Mesenchymal stem cell (in vitro differentiated cells and primary cell): ENCODE measurements at places on chromosomes 3 and 15.
A peak's percentile ranks its signal among the peaks of the same experiment; 100 is the strongest.

DNA sequence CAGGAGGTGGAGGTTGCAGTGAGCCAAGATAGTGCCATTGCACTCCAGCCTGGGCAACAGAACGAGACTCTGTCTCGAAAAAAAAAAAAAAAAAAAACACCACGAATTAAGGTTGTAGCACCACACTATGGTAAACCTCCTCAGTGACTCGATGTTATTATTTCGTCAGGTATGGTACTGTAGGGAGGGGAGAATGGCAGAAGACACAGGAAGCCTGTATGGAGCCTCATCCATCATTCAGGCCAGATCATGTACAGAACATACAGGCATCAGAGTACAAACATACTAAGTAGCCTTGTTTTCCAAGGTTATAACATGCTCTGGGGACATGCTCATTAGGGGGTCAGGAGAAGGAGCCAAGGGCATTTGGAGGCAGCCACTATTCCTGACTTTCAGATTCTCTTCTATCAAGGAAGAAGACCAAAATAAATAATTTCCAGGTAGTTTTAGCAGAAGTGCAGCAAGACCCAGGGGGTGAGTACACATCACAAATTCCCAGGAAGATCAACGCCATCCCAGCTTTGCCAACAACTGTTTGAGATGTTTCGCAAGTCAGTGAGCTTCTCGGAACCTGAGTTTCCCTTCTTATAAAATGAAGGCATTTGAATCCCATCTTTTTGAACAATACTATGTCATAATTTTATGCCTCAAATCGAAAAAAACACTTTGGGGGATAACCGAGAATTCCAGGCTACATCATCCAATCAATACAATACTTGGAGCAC, 79.8 kb downstream of the FOXP1 start:
- no peaks in the 10 kb centered on the region for H3K27me3 ChIP-seq
- no peaks in the 10 kb centered on the region for H3K36me3 ChIP-seq
- H3K27ac ChIP-seq = peak overlapping the region; percentile 87
- peak overlapping the region; percentile 52 for H3K4me3 ChIP-seq
- DNase-seq = no peak

GRCh38 chr15:70318594-70319465, 221.1 kb upstream of the TLE3 start:
- DNase-seq = peak; percentile 21
- no peaks in the 10 kb centered on the region for H3K4me1 ChIP-seq
- H3K36me3 ChIP-seq = no peaks in the 10 kb centered on the region
- H3K27me3 ChIP-seq = peaks cover 57% of the 10 kb centered on the region

DNA sequence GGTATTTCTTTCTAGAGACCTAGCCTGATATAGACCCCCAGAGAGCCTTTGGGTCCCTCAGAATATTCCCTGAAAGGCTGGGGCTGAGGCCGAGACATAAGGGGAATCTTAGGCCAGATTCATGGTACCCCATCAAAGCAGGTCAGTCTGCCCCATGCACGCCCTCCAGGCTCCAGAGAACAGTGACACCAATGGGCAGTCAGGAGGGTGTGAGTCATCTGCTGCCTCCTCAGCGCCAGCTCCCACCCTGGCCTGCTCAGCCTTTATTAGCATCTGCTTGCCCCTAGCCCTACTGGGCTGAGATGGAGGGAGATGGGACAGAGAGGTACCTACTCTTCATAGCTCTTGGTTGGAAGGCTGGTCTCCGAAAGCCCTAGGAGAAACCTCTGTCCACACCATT, 14.3 kb upstream of the CAMKV start:
- H3K4me3 ChIP-seq = no peak overlapping the region
- H3K27me3 ChIP-seq = peaks cover 29% of the 10 kb centered on the region
- H3K27ac ChIP-seq = no peak overlapping the region
- no peak for DNase-seq
- no peaks in the 10 kb centered on the region for H3K4me1 ChIP-seq

- peaks cover 16% of the 10 kb centered on the region for H3K4me1 ChIP-seq
- H3K27ac ChIP-seq = no peak overlapping the region
- H3K27me3 ChIP-seq = no peaks in the 10 kb centered on the region
- DNase-seq = no peak
Observed at GRCh38 chr3:64110071-64110470, 86.8 kb upstream of the PSMD6 start.

DNA sequence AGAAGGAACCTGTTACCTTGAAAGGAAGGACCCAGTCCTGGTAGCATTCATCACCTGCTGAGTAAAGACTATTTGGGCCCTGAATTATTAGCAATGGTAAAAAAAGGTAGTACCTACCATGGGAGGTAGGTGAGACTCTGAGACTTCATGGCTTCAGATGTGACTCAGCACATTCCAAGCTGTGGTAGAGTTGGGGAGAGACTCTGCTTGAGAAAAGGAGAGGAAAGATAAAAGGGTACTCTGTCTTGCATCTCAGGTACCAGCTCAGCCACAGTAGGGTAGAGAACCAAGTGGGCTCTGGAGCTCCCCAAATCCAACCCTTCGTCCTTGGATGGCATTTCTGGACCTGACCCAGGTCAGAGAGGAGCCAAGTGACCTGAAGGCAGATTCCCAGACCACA, 430.4 kb downstream of the TBL1XR1 start:
- no peak for DNase-seq
- H3K27me3 ChIP-seq = no peaks in the 10 kb centered on the region
- no peaks in the 10 kb centered on the region for H3K4me1 ChIP-seq
- H3K36me3 ChIP-seq = no peaks in the 10 kb centered on the region
- H3K27ac ChIP-seq = no peak overlapping the region

- H3K27ac ChIP-seq = no peak overlapping the region
- no peak for DNase-seq
- H3K4me1 ChIP-seq = no peaks in the 10 kb centered on the region
- H3K27me3 ChIP-seq = peaks cover 15% of the 10 kb centered on the region
- no peak overlapping the region for H3K4me3 ChIP-seq
- H3K36me3 ChIP-seq = no peaks in the 10 kb centered on the region
Observed at GRCh38 chr15:99050328-99050980, 42.9 kb upstream of the PGPEP1L start.

- no peak overlapping the region for H3K4me3 ChIP-seq
- no peaks in the 10 kb centered on the region for H3K27me3 ChIP-seq
- H3K4me1 ChIP-seq = peaks cover 4% of the 10 kb centered on the region
- peak overlapping the region; percentile 78 for H3K27ac ChIP-seq
- peak; percentile 84 for DNase-seq
Observed at GRCh38 chr15:38068626-38069391, 134.4 kb downstream of the TMCO5A start.

- H3K4me1 ChIP-seq = no peaks in the 10 kb centered on the region
- peaks cover 10% of the 10 kb centered on the region for H3K36me3 ChIP-seq
- no peak overlapping the region for H3K27ac ChIP-seq
- H3K27me3 ChIP-seq = no peaks in the 10 kb centered on the region
- DNase-seq = no peak
- H3K4me3 ChIP-seq = no peak overlapping the region
Observed at GRCh38 chr15:76625267-76625666, 279.9 kb downstream of the SCAPER start.

DNA sequence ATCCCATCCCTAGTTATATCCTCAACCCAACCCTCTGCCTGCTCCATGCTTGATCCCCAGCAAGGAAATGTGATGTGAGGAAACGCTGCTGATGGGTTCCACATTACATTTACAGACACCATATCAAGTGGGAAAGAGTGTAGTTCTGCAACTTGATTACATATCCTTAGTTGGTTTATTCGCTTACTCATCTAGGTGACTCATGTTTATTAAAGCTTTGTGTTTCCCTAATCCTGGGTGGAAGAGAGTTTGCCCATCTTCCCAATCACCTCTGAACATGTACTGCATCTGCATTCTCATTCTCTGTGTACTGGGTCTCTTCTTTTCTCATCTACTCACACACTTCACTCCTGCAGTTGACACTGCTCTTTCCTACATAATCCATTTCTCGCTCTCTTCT, 91.7 kb upstream of the PDZRN3 start:
- no peaks in the 10 kb centered on the region for H3K27me3 ChIP-seq
- no peaks in the 10 kb centered on the region for H3K36me3 ChIP-seq
- DNase-seq = peak; percentile 51
- peaks cover 1% of the 10 kb centered on the region for H3K4me1 ChIP-seq

- no peaks in the 10 kb centered on the region for H3K4me1 ChIP-seq
- H3K36me3 ChIP-seq = no peaks in the 10 kb centered on the region
- H3K27ac ChIP-seq = no peak overlapping the region
- H3K27me3 ChIP-seq = no peaks in the 10 kb centered on the region
- no peak for DNase-seq
Observed at GRCh38 chr3:157844216-157844615, 262.0 kb downstream of the SHOX2 start.

- H3K27ac ChIP-seq = no peak overlapping the region
- no peak for DNase-seq
- no peaks in the 10 kb centered on the region for H3K36me3 ChIP-seq
- no peak overlapping the region for H3K4me3 ChIP-seq
- no peaks in the 10 kb centered on the region for H3K4me1 ChIP-seq
- no peaks in the 10 kb centered on the region for H3K27me3 ChIP-seq
Observed at GRCh38 chr3:26588931-26589330, 33.6 kb upstream of the LRRC3B start.

GRCh38 chr3:14537590-14538450, 2.3 kb downstream of the GRIP2 start:
- H3K4me3 ChIP-seq = no peak overlapping the region
- DNase-seq = no peak
- peaks cover 5% of the 10 kb centered on the region for H3K4me1 ChIP-seq
- H3K27me3 ChIP-seq = peaks cover 68% of the 10 kb centered on the region
- no peaks in the 10 kb centered on the region for H3K36me3 ChIP-seq

DNA sequence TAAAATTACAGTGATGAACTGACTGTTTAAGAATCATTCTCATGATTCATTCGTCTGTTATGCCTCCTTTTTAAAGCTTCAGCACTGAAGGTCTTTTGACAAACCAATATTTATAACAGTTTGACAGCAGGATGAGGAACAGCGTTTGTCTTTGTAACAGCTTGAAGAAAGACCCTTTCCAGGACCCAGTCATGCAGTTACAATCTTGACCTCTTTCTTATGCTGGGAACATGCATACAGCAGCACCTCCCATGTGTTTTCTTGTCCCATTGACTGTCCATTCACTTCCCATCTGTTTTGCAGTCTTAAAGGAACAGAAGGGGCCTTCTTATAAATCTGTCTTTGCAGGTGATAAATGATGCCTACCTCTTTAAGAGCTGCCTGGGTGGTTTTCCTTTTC, 87.2 kb downstream of the OPA1 start:
- DNase-seq = peak; percentile 74
- no peaks in the 10 kb centered on the region for H3K4me1 ChIP-seq
- no peaks in the 10 kb centered on the region for H3K36me3 ChIP-seq
- H3K4me3 ChIP-seq = no peak overlapping the region

GRCh38 chr3:181578743-181579142, 133.0 kb upstream of the SOX2 start:
- no peaks in the 10 kb centered on the region for H3K27me3 ChIP-seq
- no peak overlapping the region for H3K27ac ChIP-seq
- H3K4me3 ChIP-seq = no peak overlapping the region

DNA sequence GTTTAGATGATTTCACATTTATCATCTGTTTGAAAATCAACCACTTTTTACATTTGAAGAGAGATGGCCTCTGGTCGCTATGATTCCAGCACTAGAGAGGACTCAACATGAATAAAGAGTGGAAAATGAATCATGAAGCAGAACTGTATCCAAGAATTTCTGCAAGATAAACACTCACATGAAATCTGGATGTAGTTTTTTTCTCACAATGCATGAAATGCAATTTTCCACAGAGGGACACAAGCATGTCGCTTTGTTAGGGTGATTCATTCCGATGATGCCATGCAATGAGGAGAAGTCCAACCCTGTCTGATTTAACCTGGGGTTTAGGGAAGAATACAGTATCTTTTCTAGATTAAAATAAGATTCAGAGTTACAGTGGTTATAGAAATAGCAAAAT, 50.4 kb upstream of the ADCY5 start:
- H3K27me3 ChIP-seq = no peaks in the 10 kb centered on the region
- no peak overlapping the region for H3K27ac ChIP-seq
- no peaks in the 10 kb centered on the region for H3K4me1 ChIP-seq

DNA sequence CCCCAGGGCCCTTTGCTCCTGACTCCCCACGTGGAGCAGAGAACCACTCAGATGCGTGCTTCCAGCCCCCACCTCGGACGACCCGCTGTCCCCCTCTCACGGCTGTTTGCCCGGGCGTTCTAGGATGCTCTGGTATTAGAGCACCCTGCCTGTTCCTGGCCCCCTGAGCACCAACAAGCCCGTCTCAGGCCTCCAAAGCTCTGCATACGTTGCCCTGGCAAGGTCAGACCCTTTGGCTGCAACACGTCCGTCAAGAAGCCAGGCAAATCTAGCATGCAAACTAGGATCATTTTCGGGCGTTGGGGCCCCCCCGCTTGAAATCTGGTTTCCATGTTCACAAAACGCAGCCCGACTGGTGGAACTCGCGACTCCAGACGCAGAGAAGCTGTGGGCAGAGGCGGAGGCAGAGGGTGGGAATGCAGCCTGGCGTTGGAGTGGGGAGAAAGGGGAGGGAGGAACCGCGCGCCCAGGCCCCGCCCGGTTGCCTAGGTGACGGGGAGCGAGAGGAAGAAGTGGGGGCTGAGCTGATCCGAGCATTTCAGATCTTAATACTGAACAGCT, 86.2 kb upstream of the PIAS1 start:
- peak; percentile 77 for DNase-seq
- no peaks in the 10 kb centered on the region for H3K36me3 ChIP-seq
- H3K4me3 ChIP-seq = peak overlapping the region; percentile 75
- H3K27ac ChIP-seq = no peak overlapping the region
- peaks cover 5% of the 10 kb centered on the region for H3K4me1 ChIP-seq
- no peaks in the 10 kb centered on the region for H3K27me3 ChIP-seq

DNA sequence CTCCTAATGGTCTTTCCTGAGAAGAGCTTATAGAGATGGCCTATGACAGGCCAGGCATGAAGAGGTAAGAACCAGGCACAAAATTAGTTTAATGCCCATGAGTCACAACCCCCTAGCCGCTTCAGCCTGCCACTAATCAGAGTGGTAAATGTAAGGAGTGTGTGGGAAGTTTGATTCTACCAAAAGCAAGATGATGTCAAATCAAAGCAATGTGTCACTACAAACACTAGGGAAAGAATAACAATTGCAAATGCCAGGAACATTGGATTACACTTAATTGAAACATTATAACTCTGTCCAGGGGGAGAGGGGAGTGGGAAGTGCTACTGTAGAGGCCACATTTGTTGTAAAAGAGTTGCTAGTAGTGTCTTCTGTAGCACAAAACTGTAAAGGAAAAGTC, 596.6 kb upstream of the AGTR1 start:
- H3K27ac ChIP-seq = no peak overlapping the region
- H3K36me3 ChIP-seq = no peaks in the 10 kb centered on the region
- H3K27me3 ChIP-seq = no peaks in the 10 kb centered on the region
- H3K4me1 ChIP-seq = no peaks in the 10 kb centered on the region

- DNase-seq = no peak
- H3K4me1 ChIP-seq = peaks cover 23% of the 10 kb centered on the region
- no peak overlapping the region for H3K4me3 ChIP-seq
- peaks cover 95% of the 10 kb centered on the region for H3K27me3 ChIP-seq
- H3K36me3 ChIP-seq = no peaks in the 10 kb centered on the region
Observed at GRCh38 chr3:128997486-128998133, 3.5 kb upstream of the EFCC1 start.

GRCh38 chr3:95613993-95614392, 1200.4 kb upstream of the EPHA6 start:
- H3K27me3 ChIP-seq = no peaks in the 10 kb centered on the region
- no peak overlapping the region for H3K27ac ChIP-seq
- H3K36me3 ChIP-seq = no peaks in the 10 kb centered on the region
- no peak for DNase-seq
